Hematopoietic multipotent progenitor cell treated with erythropoietin and hydrocortisone succinate and interleukin-3 and kit ligand, for 8 days (in vitro differentiated cells): ENCODE measurements at places on chromosomes 6 and 20.

- DNase-seq = no peak
These were observed 1.3 kb upstream of the BACH2 start for GRCh38 chr6:90297867-90298381.

DNA sequence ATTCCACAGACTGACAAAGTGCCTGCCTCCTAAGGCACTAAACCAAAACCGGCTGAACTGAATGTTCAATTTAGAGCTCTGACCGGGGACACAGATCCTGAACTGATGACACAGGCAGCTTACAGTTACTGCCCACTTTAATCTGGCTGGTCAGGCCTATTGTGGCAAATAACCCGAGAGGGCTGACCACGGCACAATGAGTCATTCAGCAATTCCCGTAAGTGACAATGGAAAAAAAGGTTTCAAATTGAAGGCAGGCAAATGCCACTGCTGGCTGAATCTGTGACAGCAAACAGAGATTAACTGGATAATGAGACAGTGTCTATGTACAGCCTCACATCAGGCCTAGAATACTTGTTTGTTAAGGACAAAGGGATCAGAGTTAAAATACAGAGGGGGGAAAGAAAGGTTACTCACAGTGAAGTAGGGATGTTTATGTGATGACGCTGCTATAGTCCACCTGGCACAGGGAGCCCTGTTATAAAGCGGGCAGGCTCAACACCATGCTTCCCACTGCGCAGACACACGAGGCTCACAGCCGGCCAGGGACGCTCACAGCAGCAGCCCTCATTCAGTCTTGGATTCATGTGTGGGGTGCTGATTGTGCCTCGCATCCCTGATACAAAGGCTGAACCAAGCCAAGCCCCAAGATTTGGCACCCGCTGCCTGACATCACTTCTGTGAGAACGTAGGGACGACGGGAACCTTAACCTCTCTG is 54.4 kb downstream of the RTN4IP1 start:
- DNase-seq = peak; percentile 17

DNA sequence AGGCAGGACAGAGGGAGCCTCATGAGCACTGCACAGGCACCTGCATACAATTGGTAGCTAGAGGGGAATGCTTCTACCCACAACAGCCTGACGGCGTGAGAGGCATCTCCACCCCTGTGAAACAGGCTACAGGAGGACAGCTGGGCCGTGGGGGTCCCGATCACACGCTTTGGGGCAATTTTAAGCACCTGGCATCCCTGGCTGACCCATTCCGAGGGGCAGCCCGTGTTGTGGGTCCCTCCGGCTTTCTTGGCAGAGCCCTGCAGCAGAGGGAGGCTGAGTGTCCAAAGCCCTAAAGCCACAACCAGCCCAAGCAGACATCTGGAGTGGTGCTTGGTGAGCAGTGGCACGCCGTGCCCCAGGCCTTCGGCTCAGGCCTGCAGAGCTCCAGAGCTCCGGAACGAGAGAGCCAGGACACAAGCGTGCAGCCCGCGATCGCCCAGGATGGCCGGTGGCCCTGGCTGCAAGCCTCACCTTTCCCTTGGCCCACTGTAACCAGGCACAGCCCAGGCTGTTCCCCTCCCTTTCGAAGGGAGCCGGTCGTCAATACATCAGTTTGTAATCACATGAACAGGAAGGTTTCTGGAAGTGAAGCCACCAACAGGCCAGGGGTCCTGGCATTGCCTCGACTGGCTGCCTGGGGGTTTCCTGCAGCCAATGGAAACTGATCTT is 81.4 kb downstream of the DLL1 start:
- no peak for DNase-seq

DNA sequence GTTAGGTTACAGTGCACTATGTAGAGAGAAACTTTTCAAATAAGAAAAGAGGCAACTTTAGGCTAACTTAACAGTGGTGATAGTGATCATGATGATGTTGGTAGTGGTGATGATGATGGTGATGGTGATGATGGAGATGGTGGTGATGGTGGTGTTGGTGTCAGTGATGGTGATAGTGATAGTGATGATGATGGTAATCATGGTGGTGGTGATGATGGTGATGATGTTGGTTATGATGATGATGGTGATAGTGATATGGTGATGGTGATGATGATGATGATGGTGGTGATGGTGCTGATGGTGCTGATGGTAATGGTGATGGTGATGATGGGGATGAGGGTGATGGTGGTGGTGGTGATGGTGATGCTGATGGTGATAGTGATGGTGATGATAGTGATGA is 107.4 kb downstream of the DLL1 start:
- DNase-seq = no peak

- no peak for DNase-seq
These were observed 72.4 kb upstream of the TMEM181 start for GRCh38 chr6:158487495-158487894.

- no peak for DNase-seq
These were observed 34.7 kb upstream of the TGM3 start for GRCh38 chr20:2261046-2261485.

DNA sequence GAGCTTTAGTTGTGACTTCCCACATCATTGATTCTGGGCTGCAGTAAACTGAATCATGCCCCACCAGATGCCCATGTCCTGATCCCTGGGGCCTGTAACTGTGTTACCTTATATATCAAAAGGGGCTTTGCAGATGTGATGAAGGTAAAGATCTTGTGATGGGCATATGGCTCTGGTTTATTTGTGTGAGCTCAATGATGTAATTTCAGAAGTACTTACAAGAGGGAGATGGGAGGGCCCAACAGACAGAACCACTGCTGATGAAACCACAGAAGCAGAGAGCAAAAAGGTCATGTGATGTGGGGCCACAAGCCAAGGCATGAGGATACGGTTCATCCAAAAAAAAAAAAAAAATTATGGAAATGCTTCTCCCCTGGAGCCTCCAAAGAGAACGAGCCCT is 118.7 kb downstream of the TOX2 start:
- DNase-seq = no peak

DNA sequence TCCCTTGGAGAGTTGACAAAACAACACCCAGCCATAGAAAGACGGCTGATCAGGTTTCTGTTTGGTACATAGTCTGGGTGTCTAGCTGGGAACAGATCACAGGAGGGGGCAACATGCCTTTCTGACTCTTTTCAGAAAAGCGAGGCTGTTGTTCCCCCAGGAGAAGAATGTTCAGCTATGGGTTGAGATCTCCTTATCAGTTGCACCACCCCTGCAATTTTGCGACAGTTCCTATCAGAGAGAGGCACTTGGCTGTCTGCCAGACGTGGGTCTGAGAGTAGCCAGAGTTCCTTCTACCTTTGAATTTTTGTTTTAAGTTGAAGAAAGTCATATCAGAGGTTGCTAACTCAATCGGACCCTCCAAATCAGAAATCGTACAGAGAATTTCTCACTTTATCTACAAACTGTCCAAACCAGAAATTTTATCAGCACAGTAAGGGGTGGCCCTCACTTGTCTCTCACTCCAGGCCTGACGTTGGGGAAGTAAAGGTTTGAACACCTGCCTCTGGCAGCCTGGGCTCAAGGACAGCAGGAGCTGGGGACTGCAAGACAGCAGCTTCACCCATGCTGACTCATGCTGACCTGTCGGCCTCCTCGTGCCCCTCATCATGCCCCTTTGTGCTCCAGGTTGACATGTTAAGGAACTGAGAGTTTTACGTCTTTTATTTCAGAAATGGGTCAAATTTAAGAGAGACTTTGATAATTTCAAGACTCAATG is 42.3 kb downstream of the TMC2 start:
- peak; percentile 83 for DNase-seq

DNA sequence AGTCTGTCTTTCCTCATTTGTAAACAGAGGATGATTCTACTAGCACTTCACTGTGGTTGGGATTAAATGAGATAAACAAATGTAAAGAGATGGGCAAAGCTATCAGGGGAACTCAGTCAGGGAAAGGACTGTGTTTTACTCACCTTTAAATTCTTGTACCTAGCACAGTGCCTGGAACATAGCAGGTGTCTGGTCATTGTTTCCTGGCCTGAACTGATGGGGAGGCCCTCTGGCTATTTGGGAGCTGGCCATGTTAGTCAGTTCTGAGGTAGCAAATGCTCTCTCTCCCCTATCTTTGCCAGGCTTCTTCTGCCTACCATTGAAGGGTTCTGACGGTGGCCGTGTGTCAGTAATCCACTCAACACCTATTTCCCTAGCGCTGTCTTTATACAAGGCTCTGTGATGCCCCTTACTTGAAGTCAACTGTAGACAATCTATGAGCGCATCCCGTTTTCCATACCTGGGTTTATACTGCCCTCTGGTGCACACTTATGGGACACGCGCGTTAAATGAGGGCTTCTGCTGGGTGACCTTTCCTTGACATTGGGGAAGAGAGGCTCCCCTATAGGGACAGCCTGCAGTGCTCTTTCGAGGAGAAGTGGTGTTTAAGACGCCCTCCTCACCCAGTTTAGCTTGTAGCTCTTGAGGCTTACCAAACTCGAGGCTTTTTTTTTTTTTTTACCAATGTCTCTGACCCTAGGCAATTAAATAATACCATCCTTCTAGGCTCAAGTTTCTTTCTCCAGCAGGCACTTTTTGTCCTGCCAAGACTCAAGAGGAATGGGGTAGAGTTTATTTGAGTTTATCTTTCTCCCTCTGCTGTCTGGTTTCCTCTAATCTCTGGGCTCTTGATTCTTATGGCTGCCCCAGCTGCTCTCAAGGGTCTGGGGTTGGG is 4.0 kb upstream of the SPATS1 start:
- peak; percentile 79 for DNase-seq

GRCh38 chr20:24254480-24254879 is 214.9 kb upstream of the SYNDIG1 start:
- DNase-seq = no peak

GRCh38 chr6:9455864-9456658 is 958.8 kb downstream of the TFAP2A start:
- DNase-seq = no peak

DNA sequence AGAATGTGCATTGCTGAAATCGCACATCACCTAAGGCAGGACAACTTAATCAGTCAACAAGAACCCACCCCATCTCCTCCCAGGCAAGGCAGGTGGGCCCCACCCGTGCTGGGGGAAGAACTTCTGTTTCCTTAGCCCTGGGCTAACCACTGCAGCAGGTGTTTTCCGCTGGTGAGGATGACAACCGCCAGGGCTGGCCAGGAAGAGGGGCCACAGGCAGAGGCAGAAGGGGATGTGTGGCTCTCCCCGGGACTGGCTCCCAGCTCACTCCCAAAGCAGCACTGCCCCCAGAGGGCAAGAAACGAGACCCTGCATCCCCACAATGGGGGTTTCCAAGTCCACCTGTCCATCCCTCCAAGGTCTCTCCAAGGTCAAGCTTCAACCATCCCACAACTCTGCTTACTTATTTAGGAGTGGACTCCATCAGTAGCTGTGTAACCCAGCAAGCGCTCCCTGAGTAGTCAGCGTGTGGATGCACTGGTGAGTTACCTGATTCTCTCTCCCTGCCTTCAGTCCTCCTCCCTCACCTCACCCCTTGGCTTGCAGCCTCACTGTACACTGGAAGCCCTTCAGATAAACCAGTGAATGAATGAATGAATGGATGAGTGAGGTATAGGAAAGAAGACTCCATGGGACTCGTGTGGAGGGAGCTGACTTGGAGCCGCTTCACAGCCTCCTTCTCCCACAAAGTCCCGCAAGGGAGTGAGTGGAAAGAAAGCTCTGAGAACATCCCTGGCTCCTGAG is 168.2 kb upstream of the CST7 start:
- no peak for DNase-seq

GRCh38 chr20:41657655-41658054 is 39.5 kb upstream of the CHD6 start:
- no peak for DNase-seq

GRCh38 chr6:1761477-1761877 is 151.8 kb downstream of the FOXC1 start:
- no peak for DNase-seq

DNA sequence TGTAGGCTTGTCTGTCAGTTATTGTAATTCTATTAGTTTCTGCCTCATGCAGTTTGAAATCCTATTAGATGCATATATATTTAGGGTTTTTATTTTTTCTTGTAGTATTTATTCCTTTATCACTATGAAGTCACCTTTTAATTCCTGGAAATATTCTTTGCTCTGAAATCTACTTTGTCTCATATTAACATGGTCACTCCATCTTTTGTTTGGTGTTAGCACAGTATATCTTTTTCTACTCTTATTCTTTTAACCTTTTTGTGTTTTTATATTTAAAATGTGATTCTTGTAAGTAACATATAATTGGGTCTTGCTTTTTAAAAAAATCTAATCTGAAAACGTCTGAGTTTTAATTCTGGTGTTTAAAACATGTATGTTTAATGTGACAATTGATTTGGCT is 121.6 kb downstream of the GJA10 start:
- no peak for DNase-seq

GRCh38 chr6:18045507-18045906 is 58.1 kb upstream of the KIF13A start:
- no peak for DNase-seq

DNA sequence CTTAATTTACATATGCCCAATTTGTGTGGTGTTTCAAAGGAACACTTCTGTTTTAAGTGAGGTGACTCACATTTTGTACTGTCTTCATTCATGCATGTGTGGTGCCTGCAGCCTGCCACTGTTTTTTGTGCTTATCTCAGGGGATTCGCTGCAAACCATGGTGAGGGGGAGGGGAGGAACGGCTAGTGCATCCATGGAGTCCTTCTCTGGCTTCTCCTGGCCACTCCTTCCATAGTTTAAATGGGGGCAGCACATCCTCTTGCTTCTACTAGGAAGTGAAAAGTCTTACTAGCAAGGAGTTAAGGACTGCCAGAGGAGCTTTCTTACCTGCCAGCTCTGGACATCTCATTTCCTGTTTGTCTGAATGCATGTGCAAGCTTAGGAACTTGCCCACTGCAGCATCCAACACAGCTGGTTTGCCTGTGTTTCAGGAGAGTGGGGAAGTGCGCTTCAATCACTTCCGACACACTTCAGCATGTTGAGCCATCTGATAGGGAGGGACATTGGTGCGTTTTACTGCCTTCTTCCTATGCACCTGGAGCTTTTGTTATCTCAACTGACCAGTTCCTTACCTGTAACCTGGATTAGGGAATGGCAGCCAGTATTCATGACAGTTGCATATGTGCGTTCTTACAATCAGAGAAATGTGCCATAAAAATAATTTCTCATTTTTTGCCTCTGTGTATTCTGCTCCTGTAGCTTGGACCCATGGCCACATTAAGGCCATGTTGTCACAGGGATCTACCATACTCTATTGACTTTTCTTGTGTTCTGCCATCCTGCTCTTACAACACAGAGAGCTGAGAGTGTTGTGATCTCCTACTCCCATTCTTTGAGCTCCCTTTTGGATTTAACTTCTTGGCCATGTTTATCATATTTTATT is 211.3 kb downstream of the ARID1B start:
- peak; percentile 59 for DNase-seq

- peak; percentile 96 for DNase-seq
These were observed at the start of gene AHCY for GRCh38 chr20:34302723-34303533. TSS of gene AHCY (minus strand) at chr20:34303355. CDS start at chr20:34303270, 85 bp downstream.

DNA sequence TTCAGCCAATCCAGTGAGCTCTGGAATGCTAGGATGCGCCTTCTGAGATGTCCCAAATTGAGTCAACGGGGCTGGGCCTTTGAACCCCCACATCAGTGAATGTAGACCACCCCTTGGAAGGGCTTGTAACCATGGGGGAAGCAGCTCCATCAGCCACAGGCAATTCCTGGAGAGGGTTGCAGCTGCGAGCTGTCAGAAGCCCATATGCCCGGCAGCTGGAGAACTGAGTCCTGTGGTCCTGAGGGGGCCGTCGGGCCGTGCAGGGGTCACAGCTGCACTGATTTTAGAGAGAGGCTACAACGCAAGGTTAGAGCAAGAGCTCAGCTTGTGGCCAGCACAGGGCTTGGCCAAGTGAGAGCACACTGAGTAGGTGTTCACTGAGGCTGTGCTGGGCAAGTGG is 121.3 kb downstream of the TOX2 start:
- DNase-seq = no peak

GRCh38 chr6:33314515-33314942 is 651 bp upstream of the TAPBP start:
- peak; percentile 78 for DNase-seq

GRCh38 chr6:150261997-150262697 is 106.7 kb upstream of the IYD start:
- DNase-seq = no peak
